ENCODE measurements at places on chromosomes 2 and 18. TPM values are rescaled to one million over a fixed set of nuclear protein-coding genes. Genes with fewer than 3 reads are reported as not detected.

DNA sequence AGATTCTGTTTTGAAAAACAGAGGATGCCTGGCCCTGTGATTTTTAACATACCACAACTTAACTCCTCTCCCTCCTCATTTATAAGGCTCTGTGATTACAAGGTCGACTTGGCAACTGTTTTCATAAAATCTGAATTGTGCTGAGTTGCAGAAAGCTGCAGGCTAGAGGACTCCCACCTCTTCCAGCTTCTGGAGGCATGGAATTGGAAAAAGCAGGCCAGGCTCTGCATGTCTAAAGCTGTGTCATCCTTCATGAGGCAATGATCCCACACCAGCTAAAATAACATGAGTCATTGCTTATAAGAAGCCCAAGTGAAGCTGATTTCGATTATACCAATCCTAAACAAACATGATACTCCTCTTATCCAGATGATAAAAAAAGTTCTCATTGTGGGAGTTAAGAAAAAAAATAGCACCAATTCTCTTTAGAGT lies 11.7 kb downstream of the ARHGAP28 start:
- no peak overlapping the region for H3K4me3 ChIP-seq
- no peak for DNase-seq
- no peak overlapping the region for H3K27ac ChIP-seq
- no peaks in the 10 kb centered on the region for H3K27me3 ChIP-seq
- H3K36me3 ChIP-seq, result no peaks in the 10 kb centered on the region
- H3K4me1 ChIP-seq, result peaks cover 10% of the 10 kb centered on the region

Gene SLC9A4
- not detected for total RNA-seq

DNA sequence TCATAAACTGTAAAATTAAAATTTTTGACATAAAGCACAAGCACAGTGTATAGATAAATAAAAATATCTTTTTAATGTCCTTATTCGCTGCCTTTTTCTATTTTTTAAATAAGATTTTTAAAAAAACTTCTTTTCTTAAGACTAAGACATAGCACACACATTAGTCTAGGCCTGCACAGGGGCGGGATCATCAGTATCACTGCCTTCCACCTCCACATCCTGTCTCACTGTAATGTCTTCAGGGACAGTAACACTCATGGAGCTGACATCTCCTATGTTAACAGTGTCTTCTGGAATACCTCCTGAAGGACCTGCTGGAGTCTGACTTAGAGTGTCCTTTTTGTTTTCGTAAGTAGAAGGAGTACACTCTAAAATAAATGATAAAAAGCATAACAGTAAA lies 33.0 kb downstream of the VAPA start:
- H3K27me3 ChIP-seq, result no peaks in the 10 kb centered on the region
- H3K36me3 ChIP-seq, result peaks cover 67% of the 10 kb centered on the region
- DNase-seq, result no peak
- no peak overlapping the region for H3K27ac ChIP-seq

DNA sequence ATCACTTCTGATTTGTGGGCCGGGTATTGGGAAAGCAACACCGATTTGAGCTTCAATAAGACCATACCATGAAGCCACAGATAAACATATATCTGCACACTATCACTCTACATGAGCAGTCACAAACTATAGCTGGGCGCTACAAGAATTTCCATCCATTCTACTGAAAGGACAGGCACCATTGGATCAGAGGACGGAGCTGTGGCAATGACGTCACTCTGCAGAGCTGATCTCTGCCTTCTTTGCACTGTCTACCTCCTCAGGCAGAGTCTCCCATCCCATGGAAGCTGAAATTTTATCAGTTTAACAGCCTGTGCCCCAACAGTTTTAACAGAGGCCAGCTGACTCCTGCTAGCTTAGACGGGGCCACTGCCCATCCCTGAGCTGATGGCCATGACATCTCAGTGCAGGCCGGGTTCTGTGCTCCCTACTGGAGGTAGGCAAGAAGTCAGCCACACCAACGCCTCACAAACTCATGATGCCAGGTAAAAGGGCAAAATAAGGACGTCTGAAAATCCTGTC lies 389.6 kb upstream of the SALL3 start:
- DNase-seq, result no peak
- no peaks in the 10 kb centered on the region for H3K4me1 ChIP-seq
- no peak overlapping the region for H3K4me3 ChIP-seq
- no peaks in the 10 kb centered on the region for H3K36me3 ChIP-seq
- H3K27me3 ChIP-seq, result peaks cover 5% of the 10 kb centered on the region

DNA sequence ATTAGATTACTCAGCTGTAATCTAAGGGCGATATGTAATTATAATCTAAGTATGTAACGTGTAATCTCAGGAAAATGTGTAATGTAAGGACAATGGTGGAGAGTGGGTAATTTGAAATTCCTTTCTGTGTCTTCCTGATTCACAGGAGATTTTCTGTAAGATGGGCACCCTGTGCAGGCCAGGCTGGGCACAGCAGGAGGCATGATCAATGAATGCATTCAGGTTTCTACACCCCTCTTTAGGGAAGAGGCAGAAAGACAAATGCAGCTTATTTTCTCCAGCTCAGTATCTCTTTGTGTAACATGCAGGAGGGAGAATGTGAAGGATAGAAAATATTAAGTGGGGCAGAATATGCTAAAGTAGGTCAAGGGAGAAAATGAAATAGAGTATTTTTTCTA lies 320.1 kb downstream of the PIK3C3 start:
- DNase-seq, result no peak
- no peaks in the 10 kb centered on the region for H3K36me3 ChIP-seq
- H3K27me3 ChIP-seq, result no peaks in the 10 kb centered on the region
- H3K4me3 ChIP-seq, result no peak overlapping the region
- no peak overlapping the region for H3K27ac ChIP-seq
- peaks cover 24% of the 10 kb centered on the region for H3K4me1 ChIP-seq

DNA sequence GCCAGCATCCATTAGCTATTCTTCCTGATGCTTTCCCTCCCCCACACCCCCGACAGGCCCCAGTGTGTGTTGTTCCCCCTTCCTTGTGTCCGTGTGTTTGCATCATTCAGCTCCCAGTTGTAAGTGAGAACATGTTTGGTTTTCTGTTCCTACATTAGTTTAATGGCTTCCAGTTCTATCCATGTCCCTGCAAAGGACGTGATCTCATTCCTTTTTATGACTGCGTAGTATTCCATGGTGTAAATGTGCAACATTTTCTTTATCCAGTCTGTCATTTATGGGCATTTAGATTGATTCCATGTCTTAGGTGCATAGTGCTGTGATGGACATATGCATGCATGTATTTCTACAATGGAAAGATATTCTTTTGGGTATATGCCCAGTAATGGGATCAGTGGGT lies 104.7 kb downstream of the TMEM185B start:
- H3K27me3 ChIP-seq, result no peaks in the 10 kb centered on the region
- peaks cover 12% of the 10 kb centered on the region for H3K36me3 ChIP-seq
- no peak overlapping the region for H3K4me3 ChIP-seq

Gene FECH
- total RNA-seq, result 37.0 TPM
